ENCODE measurements at places on chromosomes 1 and 21.

DNA sequence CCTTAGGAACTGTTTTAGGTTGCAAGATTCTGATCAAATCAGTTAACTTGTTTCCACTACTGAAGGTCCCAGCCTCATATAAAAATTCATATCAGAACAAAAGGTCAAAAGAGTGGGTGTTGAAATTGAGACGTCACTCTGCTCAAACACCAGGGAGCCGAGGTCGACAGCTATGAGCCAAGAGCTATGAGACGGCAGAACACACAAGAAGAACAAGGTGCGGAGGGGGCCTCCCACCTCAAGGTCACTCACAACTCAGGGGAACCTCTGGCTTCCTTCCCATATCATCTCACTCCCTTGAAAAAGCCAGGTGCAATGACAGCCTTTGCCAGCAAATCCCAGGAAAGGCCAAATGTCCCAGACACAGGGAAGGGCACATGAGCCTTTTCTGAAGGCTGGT lies 749 bp downstream of the SEC16B start:
- DNase-seq, result no peak

DNA sequence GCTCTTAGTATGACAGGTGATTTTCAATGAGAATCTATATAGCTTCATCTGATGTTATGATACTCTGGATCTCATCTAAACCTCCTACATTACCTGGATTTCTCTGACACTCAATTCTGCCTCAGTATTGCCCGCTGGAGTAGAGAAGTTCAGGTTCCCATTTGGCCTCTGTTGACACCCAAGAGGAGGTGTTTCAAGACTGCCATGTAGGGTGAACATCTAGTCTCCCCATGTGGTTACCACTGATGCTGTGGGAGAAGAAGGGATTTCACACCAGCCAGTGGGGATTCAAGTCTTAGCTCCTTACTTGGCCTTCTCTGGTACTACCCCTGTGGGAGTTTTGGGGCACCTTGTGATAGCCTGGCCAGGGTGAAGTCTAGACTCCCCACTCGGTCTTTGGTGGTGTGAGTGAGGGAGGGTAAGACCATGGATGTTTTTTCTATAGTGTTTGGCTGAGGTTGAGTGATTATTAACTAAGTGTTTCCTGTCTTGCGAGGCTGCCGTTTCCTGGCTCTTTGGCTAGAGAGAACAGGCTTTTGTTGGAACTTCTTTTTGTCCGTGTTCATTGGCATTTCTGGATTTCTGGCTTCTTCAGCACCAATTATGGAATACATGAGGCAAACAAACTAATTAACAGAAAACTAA lies 90.7 kb downstream of the RHOU start:
- no peak for DNase-seq

DNA sequence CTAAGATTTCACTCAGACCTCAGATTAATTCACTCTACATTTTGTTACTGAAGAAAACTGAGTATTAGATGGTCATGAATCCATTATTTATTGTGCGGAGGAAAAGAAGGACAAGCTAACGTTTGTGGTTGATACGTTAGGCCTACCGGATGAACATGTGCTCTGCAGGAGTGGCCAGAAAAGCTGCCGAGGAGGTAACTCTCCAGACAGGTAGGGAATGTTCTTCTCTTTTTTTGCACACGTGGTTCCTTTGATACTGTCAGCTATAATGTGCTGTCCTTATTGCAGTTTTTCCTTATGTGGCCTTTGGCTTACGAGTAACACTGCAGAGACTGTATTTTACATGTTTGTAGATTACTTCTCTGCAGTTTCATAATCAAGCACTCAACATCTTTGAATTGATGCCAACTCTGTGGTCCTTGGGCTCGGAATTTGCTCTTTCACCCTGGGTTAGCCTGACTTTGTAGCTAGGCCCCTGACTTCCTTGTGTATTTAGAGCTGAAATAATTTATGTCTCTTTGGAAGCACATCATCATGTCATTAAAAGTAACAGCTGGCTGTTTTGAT lies 13.6 kb downstream of the MTR start:
- DNase-seq, result no peak

- no peak for DNase-seq
Observed at GRCh38 chr1:227942021-227942715, 5.6 kb downstream of the WNT9A start.

DNA sequence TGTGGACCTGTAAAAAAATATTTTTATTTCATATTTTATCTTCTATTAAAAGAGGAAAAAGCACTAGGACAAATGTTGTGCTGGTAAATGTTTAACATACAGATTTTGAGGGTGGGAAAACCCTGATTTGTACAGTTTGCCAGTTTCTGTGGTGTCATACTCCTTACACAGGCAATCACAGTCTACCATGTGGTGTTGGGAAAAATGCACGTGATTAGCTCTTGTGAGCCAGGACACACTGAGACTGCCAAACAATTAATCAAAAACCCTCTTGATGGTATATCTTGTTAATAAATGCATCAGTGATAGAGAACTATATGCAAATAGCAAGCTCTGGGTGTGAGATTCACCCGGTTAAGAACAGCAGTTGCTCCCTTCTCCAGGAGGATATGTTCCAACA lies 136.5 kb upstream of the ZC3H11B start:
- DNase-seq, result no peak

- no peak for DNase-seq
Observed at GRCh38 chr1:101025283-101025656, 314 bp downstream of the DPH5 start.

GRCh38 chr1:208103597-208104513 lies 140.3 kb downstream of the PLXNA2 start:
- DNase-seq, result no peak

GRCh38 chr1:60762911-60763310 lies 319.4 kb upstream of the NFIA start:
- no peak for DNase-seq

GRCh38 chr1:109208836-109209463 lies 4.8 kb upstream of the SARS1 start:
- DNase-seq, result no peak

- DNase-seq, result no peak
Observed at GRCh38 chr1:41478118-41478748, 6.2 kb downstream of the EDN2 start.

DNA sequence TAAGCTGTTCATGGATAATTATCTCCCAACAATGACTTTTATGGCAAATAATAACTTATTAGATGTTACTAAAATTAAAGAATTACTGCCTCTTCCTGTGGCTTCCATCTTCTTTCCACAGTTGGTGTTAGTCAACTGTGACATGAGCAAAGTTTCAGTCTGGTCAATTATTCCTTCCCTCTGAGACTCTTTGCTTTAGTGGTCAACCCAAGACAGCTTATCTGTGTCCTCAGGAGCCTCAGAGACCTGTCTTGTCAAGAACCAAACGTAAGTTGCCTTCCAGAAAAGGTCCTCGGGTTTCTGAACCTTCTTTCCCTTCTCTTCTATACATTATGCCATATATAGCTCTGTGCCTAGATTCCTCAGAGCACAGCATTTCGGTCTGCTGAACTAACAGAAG lies 263.2 kb upstream of the ZP4 start:
- no peak for DNase-seq

- DNase-seq, result no peak
Observed at GRCh38 chr1:203797216-203797615, 1.8 kb downstream of the ZBED6 start.

GRCh38 chr1:119326251-119326650 lies 42.3 kb upstream of the HAO2 start:
- DNase-seq, result no peak

DNA sequence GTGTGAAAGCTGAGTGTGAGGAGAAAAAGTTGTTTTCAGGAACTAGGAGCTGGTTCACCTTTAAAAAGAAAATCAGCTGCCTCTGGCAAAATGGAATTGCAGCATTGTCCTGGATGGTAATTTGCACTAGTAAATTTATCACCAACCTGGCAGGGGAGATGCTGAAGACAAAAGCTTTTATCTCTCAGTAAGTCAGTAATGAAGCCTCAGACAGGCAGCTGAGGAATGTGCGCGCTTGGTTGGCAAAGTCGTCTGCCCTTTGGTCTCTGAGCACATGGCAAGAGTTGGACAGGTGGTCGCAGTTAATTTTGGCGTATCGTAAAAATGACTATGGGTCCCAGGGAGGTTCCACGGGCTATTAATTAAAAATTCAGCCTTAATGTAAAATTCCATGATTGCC lies 131.9 kb downstream of the BACH1 start:
- no peak for DNase-seq

DNA sequence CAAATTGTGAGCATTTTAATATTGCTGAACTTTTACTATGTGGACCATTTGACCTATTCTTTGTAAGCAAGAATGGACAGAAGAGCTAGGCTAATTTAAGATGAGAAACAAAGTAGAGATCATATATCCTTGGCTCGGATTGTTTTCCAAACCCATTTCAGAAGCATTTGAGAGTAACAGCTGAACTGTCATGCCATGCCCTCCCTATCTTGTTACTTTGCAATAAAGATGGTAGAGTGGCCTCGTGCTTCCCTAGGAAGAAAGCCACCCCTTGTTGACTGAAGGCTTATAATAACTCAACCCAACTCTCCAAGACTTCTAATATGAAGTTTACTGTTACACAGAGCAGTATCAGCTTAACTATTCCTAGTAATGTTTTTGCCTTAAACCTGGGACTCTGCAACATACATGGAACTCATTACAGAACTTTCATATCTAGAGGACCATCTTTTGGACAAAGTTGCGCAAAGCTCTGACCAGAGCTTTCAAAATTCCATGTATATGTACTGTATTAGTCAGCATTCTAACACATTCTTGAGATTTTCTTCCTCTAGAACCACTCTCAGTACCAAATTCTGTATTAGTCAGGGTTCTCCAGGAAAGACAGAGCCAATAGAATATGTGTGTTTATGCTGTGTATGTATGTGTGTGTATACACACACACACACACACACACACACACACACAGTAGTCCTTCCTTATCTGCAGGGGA lies 68.7 kb downstream of the ADAMTS1 start:
- DNase-seq, result no peak

DNA sequence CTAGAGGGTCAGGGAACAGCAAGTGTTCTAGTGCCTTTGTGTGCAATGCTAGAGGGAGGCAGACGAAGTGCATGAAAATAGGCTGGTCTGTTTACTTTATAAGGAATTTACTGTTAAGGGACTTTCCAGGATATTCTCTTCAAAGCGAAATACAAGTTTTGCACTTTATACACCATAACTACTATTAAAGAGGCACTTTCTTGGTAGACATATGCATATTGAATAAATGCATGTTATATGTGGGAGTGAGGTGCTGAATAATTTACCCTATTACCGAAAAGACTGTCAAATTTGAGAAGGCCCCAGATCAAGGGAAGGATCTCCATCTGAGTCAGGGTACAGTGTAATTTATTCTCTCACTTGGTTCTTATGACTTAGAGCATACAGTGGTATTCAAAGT lies 310.5 kb downstream of the S1PR1 start:
- no peak for DNase-seq

DNA sequence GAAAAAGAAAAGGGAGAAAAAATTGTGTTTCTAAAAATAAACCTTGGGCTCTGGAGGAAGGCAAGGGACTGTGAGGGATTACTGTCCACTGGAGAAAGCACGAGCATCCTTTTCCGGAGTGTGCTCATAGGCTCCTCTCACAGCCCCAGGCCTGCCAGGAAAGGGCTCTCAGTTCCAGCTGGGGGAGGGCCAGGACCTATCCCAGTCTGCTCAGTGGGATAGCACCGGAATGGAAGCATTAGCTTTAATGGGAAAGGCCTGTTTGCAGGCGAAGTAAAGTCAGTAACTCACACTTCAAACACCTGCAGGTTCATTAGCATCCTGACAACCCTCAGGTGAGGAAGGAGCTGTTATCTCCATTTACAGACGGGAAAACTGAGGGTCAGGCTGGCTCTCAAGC lies 113.9 kb upstream of the USP24 start:
- peak; percentile 68 for DNase-seq

GRCh38 chr1:213968146-213968825 lies 19.5 kb upstream of the PROX1 start:
- DNase-seq, result no peak

GRCh38 chr1:65200411-65200810 lies 52.4 kb downstream of the AK4 start:
- DNase-seq, result no peak

- no peak for DNase-seq
Observed at GRCh38 chr1:57546549-57547330, 122.9 kb upstream of the DAB1 start.

DNA sequence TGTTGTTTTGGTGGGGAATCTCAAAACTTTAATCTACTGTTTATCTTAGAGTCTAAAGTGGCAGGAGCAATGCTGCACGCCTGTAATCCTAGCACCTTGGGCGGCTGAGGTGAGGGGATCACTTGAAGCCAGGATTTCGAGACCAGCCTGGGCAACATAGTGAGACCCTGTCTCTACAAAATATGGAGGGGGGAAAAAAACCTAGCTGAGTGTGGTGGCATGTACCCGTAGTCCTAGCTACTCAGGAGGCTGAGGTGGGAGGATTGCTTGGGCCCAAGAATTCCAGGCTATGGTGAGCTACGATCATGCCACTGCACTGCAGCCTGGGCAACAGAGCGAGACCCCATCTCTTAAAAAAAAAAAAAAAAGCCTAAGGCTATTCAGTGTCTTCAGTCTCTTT lies 38.1 kb downstream of the POFUT2 start:
- DNase-seq, result no peak

DNA sequence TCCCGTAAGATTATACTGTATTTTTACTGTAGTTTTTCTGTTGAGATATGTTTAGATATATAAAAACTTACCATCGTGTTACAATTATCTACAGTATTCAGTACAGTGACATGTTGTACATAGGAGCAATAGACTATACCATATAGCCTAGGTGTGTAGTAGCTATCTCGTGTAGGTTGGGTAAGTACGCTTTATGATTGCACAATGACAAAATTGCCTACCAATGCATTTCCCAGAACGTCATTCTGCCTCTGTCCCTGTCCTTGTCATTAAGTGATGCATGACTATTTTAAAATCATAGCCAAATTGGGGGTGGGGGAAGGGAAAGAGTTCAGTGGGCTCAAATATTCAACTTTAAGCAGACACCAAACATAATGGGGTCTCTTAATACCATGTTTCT lies 233.8 kb upstream of the TMEM51 start:
- DNase-seq, result no peak

DNA sequence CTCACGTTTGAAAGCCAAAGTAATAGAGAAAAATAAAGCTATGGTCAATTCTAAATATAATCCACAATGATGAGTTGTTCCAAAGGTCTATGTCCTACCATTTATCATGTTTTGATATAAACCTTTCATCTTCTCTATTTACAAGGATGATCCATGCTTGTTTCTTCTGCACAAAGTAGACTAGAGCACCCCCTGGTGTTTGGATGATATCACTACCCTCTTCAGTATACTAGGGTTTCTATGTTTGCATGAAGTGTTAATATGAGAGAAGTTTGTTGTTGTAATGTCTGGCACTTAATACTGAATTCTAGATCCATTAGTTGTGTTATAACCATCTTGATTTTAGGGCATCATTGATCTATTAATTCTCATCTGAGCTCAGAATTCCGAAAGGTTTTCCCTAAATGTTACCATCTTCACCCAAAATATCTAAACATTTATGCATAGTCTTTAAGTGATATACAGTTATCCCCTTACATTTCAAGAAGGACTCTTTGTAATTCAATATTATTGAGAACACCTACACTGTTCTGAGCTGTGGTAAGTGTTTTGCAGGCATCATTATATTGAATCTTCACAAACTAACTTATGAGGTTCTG lies 21.1 kb downstream of the CLDN8 start:
- peak; percentile 4 for DNase-seq

GRCh38 chr1:200885623-200886402 lies 8.9 kb upstream of the INAVA start:
- no peak for DNase-seq

Measured in kidney capillary endothelial cell (primary cell).